ENCODE measurements at places on chromosomes 13 and 19.

GRCh38 chr19:10270616-10271394 lies at the start of gene ICAM1:
TSS of gene ICAM1 (plus strand) at chr19:10271120. CDS start at chr19:10271160, 40 bp downstream.
- peak; percentile 90 for DNase-seq

DNA sequence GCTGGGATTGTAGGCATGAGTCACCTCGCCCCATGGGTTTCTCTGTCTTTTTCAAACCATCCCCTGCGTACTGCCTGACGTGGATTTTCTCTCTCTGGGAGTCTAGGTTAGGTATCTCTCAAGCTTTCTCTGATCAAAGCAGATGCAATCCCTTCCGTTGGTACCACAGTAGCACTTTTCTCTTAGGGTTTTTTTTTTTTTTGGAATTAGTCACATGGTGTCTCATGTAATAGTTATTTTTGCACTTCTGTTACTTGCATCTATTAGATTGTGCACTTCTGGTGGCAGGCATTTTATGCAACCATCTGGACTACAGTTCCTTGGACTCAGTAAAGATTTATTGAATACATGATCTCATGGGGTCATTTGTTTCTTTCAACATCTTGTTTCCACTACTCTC lies 72.1 kb downstream of the GPC6 start:
- DNase-seq, result no peak

- no peak for DNase-seq
Measured at GRCh38 chr13:109389892-109390345, 396.5 kb downstream of the IRS2 start.

DNA sequence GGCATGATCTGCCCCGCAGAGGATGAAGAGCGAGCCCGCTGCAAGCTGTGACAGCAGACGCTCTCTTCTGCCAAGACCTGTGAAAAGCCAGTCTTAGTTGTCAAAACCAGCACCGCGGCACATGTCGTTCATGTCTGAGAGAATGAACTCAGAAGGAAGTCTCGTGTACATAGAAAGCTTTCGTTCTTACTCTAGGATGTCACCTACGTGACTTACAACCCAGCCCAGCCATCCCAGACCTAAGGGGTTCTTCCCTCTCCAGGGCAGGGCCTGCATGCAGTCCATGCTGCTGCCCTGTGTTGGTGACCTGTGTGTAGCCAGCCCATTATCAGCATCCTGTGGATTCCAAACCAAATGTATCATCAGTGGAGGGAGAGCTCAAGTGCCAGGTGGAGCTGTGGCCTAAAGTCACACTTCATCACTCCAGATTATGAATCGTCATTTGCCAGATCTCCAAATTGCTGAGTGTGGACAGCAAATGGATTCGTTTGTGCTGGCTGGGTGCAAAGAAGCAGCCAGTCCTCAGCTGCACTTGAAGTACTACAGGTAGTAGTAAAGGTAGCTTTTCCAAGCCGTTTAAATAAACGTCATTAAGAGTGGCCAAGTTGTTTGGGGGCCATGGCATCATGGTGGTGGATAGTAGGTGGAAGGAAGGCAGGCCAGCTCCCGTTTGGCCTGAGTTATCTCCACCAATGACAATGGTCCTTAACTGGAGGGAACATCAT lies 73.9 kb upstream of the GPR183 start:
- DNase-seq, result peak; percentile 35

DNA sequence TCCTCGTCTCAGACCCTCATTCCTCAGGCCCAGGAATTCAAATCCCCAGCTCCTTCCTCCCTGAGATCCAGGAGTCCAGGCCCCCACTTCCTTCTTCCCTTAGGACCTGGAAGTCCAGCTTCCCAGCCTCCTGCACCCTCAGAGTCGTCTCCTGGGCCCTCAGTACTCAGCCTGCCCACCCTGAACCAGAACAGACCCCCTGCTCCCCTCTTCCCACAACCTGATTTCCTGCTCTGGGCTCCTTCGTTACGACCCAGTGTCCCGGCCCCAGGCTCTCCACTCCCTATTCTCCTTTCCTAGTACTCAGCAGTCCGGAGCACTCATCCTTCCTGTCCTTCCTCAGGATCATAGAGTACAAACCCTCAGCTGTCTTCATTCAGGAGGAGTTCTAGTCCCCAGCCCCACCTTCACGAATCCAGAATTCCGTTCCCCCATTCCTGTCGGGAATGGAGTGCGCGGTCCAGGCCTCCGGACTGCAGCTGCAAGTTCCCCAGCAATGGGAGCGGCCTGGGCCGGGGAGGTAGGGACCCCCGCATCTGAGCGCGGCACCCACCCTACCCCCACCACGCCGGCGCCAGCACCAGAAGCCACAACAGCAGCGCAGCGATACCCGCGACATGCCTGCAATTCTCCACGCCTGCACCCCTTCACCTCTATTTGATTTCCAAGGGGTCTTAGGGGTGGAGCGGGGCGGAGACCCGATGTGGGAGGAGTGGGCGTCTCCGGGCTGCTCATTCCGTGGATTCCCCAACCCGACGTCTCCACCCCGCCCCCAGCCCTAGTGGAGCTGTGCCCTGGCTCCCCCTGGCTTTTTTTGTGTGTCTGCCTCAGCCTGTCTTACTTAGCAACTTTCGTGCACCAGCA lies 12.7 kb downstream of the EGLN2 start:
- peak; percentile 74 for DNase-seq

GRCh38 chr19:46356149-46357055 lies 9.5 kb downstream of the PPP5C start:
- DNase-seq, result peak; percentile 18

DNA sequence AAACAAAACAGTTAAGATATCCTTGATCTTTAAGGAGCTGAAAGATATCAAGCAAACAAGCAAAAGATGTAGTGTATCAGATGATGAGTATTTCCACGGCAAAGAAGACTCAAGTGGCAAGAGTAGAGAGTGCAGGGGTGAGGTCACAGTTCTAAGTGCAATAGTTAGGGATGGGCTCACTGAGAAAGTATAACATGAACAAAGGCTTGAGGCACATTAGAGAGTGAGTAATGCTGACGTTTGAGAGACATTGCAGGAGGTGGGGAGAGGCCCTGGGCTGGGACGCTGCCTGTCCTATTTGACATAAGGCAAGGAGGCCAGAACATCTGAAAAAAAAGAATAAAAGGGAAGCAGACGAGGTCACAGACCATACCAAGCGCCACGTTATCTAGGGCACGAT lies 1.4 kb downstream of the DUXA start:
- DNase-seq, result no peak

GRCh38 chr19:10517361-10517759 lies at the start of gene S1PR5:
TSS of gene S1PR5 (minus strand) at chr19:10517447. CDS start at chr19:10515011, 2,436 bp downstream.
- DNase-seq, result peak; percentile 85

GRCh38 chr19:18594824-18595373 lies 6.3 kb downstream of the REX1BD start:
- peak; percentile 65 for DNase-seq

DNA sequence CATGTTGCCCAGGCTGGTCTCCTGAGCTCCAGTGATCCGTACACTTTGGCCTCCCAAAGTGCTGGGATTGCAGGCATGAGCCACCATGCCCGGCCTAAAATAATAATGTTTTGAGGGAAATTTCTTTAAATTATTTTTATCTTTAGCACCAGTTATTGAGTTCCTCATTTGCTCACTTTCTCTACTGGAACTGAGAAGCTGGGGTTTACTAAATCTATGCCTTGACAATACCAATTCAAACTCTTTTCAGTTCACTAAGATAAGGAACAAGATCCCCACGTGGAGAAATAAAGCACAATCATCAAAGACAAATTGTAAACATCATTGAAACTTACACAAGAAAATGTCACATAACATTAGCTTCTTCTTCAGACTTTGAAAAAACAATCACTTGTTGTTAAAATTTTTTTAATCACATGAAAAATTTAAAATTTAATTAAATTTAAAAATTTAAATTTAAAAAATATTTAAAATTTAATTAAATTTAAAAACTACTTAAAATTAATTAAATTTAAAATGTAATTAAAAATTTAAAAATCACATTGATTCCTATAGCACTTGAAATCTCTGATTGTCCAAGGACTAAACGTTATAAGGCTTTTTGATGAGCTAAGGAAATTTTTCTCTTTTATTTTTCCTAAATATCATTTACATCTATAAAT lies 25.2 kb upstream of the XPO4 start:
- no peak for DNase-seq

All from endodermal cell (in vitro differentiated cells).